ENCODE measurements at places on chromosomes 7 and 10.

DNA sequence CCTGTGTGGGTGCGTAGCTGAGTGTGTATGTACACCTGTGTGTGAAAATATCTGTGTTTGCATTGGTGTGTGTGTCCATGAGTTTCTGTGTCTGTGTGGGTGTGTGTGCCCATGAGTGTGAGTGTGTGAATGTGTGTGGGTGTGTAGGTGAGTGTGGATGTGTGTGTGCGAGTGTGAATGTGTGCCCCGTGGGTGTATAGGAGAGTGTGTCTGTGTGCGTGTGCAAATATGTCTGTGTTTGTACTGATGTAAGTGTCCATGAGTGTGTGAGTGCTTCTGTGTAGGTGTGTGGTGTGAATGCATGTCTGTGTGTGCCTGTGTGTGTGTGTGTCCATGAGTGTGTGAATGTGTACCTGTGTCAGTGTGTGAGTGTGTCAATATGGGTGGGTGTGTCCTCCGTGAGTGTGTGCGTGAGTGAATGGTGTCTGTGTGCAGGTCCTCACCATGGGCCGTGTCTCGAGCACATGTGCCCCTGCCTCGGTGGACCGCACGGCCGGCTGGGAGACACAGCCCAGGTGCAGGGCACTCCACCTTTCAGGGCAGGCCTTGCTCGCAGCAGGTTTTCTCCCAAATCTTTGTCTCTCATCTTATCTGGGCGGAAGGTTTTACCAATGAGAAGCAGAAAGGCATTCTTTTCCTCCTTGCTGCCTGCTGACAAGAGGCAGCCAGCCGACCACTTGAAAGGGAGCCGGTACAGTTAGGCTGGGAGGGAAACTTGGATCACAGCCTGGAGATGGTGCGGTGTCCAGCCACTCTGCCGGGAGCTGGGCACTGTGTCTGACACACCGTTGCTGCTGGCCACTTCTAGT lies 107.1 kb upstream of the FAM20C start:
- no peak for DNase-seq

GRCh38 chr10:32995751-32996150 lies 37.7 kb upstream of the ITGB1 start:
- no peak for DNase-seq

- DNase-seq, result no peak
Measured at GRCh38 chr7:139725858-139726484, 51.8 kb downstream of the HIPK2 start.

GRCh38 chr7:128226132-128226980 lies 14.7 kb upstream of the LEP start:
- DNase-seq, result no peak

DNA sequence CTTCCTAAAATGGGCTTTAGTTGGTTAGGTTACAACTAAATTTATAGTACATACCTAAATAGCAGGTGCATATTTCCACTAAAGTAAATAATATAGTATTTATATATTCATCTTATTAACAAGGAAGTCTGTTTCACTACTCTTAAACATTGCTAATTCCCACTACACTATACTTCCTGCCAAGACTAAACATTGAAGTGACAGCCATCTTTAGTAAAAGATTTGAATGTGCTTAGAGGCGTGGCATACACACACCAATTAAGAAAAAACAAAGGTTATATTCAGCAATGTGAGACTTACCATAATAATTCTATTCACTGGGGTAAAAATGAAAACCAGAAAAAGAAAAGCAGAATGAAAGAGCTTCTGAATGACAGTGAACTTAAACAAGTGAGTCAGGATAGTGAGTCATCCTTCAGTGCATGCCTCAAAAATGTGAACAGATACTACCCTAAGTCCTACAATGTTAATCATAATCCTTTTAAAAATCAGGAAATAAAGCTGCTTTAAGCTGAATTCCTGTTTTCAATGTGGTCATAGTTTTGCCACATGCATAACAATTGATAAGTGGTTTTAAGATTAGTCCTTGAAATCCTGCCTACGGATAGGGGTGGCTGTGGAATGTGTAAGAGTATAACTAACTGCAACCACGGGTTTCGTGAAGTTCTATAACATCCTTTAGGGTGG lies 59.4 kb downstream of the USP6NL start:
- peak; percentile 93 for DNase-seq

GRCh38 chr10:91627344-91628102 lies 5.3 kb downstream of the PPP1R3C start:
- no peak for DNase-seq

DNA sequence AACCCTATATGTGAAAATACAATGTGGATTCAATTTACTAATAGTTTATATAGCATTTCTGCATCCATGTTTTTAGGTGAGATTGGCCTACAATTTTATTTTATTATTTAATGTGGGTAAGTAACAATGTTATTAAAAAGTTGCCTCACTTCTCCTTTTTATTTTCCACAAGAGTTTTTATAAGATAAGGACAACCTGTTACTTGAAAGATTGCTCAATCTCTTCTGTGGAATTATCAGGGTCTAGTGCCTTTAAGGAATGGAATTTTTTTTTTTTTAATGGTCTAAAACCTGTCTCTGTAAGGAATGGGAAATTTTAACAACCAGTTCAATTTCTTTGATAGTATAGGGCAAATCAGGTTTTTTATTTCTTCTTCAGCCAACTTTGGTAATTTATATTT lies 53.9 kb upstream of the RAB18 start:
- no peak for DNase-seq
